ENCODE measurements at places on chromosomes 16 and 17. TPM values are rescaled to one million over a fixed set of nuclear protein-coding genes. Genes with fewer than 3 reads are reported as not detected.

GRCh38 chr17:72624652-72625051, 467.8 kb downstream of the SLC39A11 start:
- DNase-seq = no peak

Gene G6PC1
- not detected for total RNA-seq

DNA sequence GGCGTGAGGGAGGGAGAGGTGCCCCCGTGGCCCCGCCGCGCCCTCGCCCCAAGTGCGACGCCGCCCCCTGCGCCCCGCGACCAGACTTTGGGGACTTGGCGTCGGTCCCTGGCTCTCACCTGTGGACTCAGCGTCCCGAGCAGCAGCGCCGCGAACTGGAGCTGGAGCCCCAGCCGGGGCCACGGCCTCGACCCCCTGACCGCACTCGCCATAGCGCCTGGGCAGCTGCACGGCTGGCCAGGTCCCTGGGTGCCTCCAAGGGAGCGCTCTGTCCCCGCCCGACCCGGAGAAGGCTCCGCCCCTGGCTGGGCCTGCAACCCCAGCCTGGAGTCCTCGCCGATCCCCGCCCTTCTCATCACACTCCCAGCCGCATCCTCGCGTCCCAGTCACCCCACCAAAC, at the start of gene ERN2:
Gene ERN2, minus strand, starts transcription at position 247 of the 400 bp plus-strand sequence. Its CDS starts 35 bp downstream, at position 212.
- no peak for DNase-seq

- DNase-seq = no peak
These were observed 354.6 kb downstream of the CDH8 start for GRCh38 chr16:61681673-61682072.

- no peak for DNase-seq
These were observed 90.6 kb downstream of the TOX3 start for GRCh38 chr16:52456368-52456767.

Gene CDH3
- total RNA-seq = 0.99 TPM

DNA sequence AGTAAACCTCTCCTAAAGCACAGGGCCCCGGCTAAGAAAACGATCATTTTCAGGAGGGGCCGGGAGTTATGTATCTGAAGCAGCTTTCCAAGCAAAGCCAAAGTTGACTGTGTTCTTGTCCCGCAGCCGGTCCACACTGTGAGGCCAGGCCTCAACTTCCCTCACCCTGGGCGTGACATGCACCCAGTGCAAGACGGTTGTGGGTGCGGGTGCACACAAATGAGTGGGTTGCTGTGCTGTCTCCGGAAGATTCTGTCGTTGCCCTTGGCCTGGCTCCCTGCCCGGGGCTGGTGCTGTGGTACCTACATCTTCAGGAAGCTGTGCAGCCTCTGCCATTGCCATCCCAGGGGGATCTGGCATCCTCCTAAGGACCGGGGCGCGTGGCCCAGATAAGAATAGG, 16.6 kb downstream of the MLYCD start:
- DNase-seq = no peak

DNA sequence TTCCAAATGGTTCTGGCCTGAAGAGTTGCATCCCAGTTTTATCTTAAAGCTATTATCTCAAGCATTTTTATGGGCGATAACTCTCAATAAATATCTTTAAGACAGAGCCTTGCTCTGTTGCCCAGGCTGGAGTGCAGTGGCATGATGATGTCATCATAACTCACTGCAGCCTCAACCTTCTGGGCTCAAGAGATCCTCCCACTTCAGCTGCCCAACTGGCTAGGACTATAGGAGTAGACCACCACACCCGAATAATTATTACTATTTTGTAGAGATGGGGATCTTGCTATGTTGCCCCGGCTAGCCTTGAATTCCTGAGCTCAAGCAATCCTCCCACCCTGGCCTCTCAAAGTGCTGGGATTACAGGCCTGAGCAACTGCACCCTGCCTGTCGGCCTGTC, 26.1 kb upstream of the CYTH1 start:
- no peak for DNase-seq

GRCh38 chr16:57571098-57571497, 28.7 kb downstream of the ADGRG5 start:
- DNase-seq = no peak

DNA sequence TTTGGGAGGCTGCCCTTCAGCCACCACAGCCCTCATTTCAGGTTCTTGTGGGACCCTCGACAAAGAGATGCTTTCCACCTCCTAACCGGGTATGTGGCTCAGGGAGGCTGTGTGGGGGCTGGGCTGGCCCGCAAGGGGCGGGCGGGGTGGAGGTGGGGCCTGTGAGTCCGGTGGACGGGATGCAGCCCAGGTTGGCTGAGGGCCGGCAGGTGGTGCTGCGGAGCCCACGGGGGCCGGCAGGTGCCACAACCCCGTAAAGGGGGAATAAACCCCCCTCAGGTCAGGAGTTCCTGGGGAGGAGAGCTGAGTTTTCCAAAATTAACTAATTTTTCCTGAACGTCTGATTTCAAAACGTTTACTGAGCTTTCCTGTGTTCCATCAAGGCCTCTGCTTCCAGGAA, 4.9 kb upstream of the CIAO3 start:
- DNase-seq = no peak

Gene CCL17
- not detected for total RNA-seq

DNA sequence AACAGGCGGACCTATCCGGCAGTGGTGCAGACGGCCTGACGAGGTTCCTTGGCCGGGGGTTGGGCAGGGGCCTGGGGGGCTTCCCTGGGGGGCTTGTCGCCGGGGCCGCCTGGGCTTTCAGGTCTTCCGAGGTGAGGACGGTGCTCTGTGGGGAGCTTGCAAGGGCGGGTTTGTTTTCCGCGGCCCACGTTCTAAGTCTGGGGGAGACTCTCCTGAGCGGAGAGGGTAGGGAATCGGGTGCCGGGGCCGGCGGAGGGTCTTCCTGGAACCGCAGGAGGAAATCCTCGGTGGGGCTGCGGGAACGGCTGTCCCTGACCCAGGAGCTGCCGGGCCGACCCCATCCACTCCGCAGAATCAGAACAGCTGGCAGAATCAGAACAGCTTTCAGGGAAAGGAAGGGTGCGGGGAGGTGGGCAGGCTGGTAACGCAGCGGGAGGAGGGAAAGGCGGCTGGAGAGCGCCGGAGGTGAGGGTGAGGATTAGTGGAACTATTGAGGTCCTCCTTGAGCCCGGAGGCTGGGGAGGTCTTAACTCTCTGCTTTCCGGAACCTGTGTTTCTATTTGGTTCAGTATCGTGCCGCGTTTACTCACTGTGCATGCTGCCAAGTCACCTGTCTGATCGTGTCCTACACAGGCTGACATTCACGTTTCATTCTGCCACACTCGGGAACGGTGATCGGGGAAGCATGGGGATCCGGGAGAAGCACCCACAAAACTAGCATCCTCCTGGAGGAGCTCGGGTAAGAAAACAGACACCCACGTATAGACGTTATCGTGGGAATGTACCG, 28.9 kb downstream of the CPSF4L start:
- peak; percentile 48 for DNase-seq

GRCh38 chr16:67250045-67250327, 1.2 kb downstream of the SLC9A5 start:
- DNase-seq = no peak
